Lung (tissue), 17 donors: ENCODE measurements at places on chromosomes 4 and X. TPM values are rescaled to one million over a fixed set of nuclear protein-coding genes. Genes with fewer than 3 reads are reported as not detected.
A peak's percentile ranks its signal among the peaks of the same experiment; 100 is the strongest.

DNA sequence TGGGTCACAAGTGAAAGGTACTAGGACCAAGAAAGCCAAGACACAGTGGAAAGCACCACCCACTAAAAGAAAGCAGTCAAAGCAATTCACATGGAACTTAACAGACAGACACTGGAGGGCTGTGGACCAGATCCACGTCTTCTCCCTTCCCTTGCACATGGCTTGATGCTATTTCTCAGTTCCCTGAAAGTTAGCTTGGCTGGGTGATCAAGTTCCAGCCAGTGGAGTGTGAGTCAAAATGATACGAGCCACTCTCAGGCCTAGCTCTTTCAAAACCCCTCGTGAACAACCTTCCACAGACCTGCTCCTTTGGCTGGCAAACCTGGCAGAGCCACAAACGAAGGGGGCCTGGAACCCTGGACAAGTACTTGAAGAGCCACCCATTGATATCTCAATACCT lies 52.0 kb downstream of the RELL1 start:
- peaks cover 15% of the 10 kb centered on the region for H3K36me3 ChIP-seq
- DNase-seq: no peak
- H3K4me3 ChIP-seq: no peak overlapping the region
- H3K27me3 ChIP-seq: no peaks in the 10 kb centered on the region

FRAS1 gene
- total RNA-seq: 53.8 TPM

- H3K4me3 ChIP-seq: no peak overlapping the region
- H3K4me1 ChIP-seq: peaks cover 8% of the 10 kb centered on the region
- no peak overlapping the region for H3K27ac ChIP-seq
- H3K27me3 ChIP-seq: no peaks in the 10 kb centered on the region
- no peaks in the 10 kb centered on the region for H3K36me3 ChIP-seq
These were observed 139.1 kb upstream of the ZIC3 start for GRCh38 chrX:137426695-137427425.

- H3K27ac ChIP-seq: no peak overlapping the region
- H3K27me3 ChIP-seq: no peaks in the 10 kb centered on the region
- H3K36me3 ChIP-seq: no peaks in the 10 kb centered on the region
- no peak for DNase-seq
- H3K4me1 ChIP-seq: no peaks in the 10 kb centered on the region
These were observed 123.2 kb upstream of the TRIM2 start for GRCh38 chr4:153081006-153081580.

TBC1D1 gene
- total RNA-seq: 53.4 TPM

DNA sequence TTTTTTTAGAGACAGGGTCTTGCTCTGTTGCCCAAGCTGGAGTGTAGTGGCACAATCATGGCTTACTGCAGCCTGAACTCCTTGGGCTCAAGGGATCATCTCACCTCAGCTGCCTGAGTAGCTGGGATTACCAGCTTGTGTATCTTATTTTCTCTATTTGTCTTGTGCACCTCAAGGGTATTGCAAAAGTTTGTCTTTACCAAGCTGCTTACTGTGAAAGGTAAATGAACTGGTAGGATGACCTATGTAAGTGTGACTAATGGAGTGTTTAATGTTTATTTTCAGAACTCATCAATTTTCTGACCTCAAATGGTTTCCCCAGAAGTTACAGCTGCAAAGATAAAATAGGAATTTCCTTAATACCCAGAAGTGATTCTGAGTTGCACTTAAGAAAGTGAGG lies 5.3 kb upstream of the FGA start:
- DNase-seq: no peak
- peaks cover 2% of the 10 kb centered on the region for H3K4me1 ChIP-seq
- H3K4me3 ChIP-seq: no peak overlapping the region
- H3K27ac ChIP-seq: no peak overlapping the region
- no peaks in the 10 kb centered on the region for H3K36me3 ChIP-seq
- H3K27me3 ChIP-seq: no peaks in the 10 kb centered on the region

GRCh38 chr4:6493658-6494304 lies 21.4 kb upstream of the PPP2R2C start:
- H3K27me3 ChIP-seq: peaks cover 14% of the 10 kb centered on the region
- H3K27ac ChIP-seq: no peak overlapping the region
- DNase-seq: peak; percentile 56

DNA sequence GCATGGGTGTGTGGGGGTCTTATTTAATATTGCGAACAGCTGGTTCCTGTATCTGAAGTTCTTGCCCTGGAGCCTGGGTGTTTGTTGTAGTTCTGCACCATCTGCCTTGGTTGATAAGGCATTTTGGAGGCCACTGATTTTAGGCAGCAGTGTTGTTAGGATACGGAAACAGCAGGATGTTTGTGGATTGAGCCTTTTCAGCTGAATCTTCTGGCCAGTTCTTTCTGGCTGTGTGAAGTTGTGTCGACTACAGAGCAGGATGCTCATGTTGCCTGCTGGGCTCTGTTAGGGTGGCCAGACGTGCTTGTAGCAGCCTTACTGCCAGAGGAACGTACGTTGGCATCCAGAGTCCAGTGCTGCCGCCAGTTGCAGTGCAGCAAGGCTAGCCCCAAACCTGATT lies 134.2 kb downstream of the PTTG2 start:
- no peak overlapping the region for H3K4me3 ChIP-seq
- DNase-seq: peak; percentile 92
- no peaks in the 10 kb centered on the region for H3K27me3 ChIP-seq
- peaks cover 9% of the 10 kb centered on the region for H3K4me1 ChIP-seq

SULT1B1 gene
- total RNA-seq: 4.7 TPM

GRCh38 chr4:10504570-10505179 lies 47.4 kb upstream of the ZNF518B start:
- H3K36me3 ChIP-seq: no peaks in the 10 kb centered on the region
- no peaks in the 10 kb centered on the region for H3K27me3 ChIP-seq

FAM53A gene
- total RNA-seq: 2.1 TPM

GRCh38 chr4:142660728-142661127 lies 185.4 kb downstream of the INPP4B start:
- no peaks in the 10 kb centered on the region for H3K4me1 ChIP-seq
- no peaks in the 10 kb centered on the region for H3K27me3 ChIP-seq
- DNase-seq: no peak
- H3K4me3 ChIP-seq: no peak overlapping the region
- no peaks in the 10 kb centered on the region for H3K36me3 ChIP-seq

MAGEA6 gene
- total RNA-seq: not detected

DNA sequence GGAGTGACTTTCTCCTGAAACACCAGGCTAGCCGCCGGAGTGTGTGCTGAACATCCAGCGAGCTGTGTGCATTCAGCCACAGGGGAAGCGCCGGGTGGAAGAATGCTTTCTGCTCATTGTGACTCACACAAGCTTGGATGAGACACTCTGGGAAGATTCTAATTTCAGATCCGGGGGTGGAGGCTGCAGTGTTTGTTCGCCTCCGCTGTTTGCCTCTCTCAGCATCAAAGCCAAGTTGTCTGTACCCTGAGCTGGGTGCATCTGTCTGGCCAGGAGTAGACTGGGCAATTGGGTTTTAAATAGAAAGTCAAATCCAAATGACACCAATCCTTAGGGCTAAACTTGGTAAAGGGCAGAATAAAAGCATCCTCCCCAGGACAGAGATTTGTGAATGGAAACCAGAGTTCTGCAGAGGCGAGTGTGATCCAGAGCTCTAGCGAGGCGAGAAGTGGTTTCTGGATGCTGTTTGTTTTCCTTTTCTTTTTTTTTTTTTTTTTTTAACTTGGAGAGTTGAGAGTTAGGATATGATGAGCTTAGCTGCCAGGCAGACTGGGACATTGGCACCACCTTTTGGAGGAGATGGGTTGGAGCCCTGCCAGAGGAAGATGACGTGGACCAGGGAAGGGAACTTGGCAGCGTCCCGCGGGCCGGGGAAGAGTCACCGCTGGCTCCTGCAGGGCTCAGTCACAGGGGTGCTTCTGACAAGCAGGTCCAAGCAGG lies 196.0 kb upstream of the PSAPL1 start:
- H3K4me1 ChIP-seq: no peaks in the 10 kb centered on the region
- DNase-seq: no peak
- no peak overlapping the region for H3K4me3 ChIP-seq
- H3K36me3 ChIP-seq: no peaks in the 10 kb centered on the region
- H3K27ac ChIP-seq: no peak overlapping the region

MAGEC2 gene
- not detected for total RNA-seq

NUP62CL gene
- total RNA-seq: 6.5 TPM

HPSE gene
- total RNA-seq: 8.3 TPM

DNA sequence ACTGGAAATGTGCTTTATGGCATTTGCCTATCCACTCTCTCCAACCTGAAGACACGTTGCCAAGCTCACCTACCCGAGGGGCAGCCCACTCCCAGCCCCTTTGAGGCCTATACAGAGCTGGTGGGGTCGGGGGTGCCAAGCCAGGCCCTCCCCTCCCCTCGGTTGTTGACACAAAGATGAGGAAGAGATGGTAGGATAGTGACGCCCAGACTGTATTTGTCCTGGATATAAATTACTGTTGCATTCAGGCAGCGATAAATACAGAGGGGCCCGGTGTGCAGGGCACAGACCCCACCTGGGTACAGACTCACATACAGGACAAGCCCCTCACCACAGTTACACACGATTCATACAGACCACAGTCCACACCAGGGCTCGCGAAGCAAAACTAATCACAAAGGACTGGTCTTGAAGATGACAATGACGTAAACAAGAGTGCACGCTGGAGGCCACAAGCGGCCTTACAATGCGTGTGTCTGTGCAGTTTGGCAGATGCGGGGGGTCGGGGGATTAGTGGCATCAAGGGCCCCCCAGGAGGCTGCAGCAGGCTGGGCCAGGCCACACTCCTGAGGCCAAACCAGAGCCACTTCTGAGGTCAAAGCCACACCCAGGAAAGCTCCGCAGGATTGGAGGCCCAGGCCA lies 14.6 kb downstream of the DGKQ start:
- peak; percentile 6 for DNase-seq
- no peaks in the 10 kb centered on the region for H3K27me3 ChIP-seq
- no peaks in the 10 kb centered on the region for H3K4me1 ChIP-seq
- H3K4me3 ChIP-seq: no peak overlapping the region
- peaks cover 7% of the 10 kb centered on the region for H3K36me3 ChIP-seq

DSPP gene
- not detected for total RNA-seq

DNA sequence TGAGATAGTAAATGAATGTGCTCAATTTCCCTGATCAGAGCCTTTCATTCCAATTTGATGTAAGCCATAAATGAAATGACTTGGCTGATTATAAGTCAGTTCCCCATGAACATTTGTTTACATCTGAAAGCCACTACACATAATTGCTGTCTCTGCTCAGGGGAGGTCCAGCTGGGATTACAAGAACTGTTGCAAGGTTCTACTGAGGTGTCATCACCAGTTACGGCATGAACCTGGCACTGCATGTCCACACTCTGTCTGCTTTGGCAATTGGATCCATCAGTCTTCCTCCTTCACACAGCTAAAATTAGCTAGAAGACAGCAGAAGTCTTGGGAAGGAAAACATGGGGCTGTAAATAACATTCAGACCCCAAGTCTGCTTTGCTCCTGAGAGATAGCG lies 12.8 kb upstream of the MBNL3 start:
- no peaks in the 10 kb centered on the region for H3K4me1 ChIP-seq
- DNase-seq: no peak
- H3K27me3 ChIP-seq: peaks cover 44% of the 10 kb centered on the region
- no peaks in the 10 kb centered on the region for H3K36me3 ChIP-seq
- H3K4me3 ChIP-seq: no peak overlapping the region
- no peak overlapping the region for H3K27ac ChIP-seq
